Progenitor cell of endocrine pancreas (in vitro differentiated cells): ENCODE measurements at places on chromosomes 5 and 9.

DNA sequence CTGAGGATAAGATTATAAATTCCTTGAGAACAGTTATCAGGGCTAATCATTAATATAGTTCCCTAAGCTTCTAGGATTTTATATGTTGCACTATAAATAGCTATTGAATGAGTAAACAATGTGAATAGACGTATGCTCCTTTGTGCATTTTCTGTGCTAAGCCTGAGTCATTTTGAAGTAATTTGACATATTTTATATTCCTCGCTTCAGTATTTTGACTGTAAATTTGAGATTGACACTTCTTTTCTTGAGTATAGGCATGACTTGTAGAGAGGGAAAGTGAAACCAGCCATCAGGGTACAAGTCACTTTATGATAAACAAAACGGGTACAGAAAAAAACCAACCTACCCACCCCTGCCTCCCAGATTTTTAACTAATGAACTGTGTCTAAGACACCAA lies 367.7 kb upstream of the PRR16 start:
- DNase-seq = no peak
- H3K36me3 ChIP-seq = no peaks in the 10 kb centered on the region
- no peaks in the 10 kb centered on the region for H3K27me3 ChIP-seq
- H3K4me3 ChIP-seq = no peak overlapping the region

- H3K27ac ChIP-seq = no peak overlapping the region
- peaks cover 4% of the 10 kb centered on the region for H3K4me1 ChIP-seq
- peaks cover 2% of the 10 kb centered on the region for H3K36me3 ChIP-seq
Observed at GRCh38 chr9:136059321-136059791, 35.7 kb downstream of the NACC2 start.

- H3K4me3 ChIP-seq = no peak overlapping the region
- no peak overlapping the region for H3K27ac ChIP-seq
- no peak for DNase-seq
- peaks cover 6% of the 10 kb centered on the region for H3K4me1 ChIP-seq
- H3K36me3 ChIP-seq = no peaks in the 10 kb centered on the region
Observed at GRCh38 chr5:151424892-151425523, 22.4 kb upstream of the SLC36A1 start.

DNA sequence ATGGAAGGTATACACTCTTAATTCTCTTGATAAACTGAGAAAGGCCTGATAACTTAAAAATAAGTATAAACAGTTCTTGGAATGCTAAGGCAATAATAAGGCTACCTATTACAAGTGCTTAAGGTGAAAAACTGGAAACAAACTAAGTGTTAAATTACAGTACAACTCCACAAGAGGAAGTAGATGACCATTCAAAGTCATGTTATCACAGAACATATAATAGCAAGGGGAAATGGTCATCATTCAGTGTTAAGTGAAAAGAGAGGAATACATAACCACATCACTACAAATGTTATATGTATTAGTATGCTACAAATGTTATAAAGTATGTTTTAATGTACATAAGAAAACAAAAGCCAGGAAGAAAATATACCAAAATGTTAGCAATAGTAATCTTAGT lies 135.9 kb downstream of the CCDC192 start:
- H3K27me3 ChIP-seq = no peaks in the 10 kb centered on the region
- H3K36me3 ChIP-seq = no peaks in the 10 kb centered on the region
- DNase-seq = no peak
- peaks cover 6% of the 10 kb centered on the region for H3K4me1 ChIP-seq
- no peak overlapping the region for H3K27ac ChIP-seq

GRCh38 chr9:133730994-133731715 lies 7.0 kb downstream of the SARDH start:
- H3K27me3 ChIP-seq = peaks cover 7% of the 10 kb centered on the region
- H3K27ac ChIP-seq = no peak overlapping the region
- no peak overlapping the region for H3K4me3 ChIP-seq
- peak; percentile 5 for DNase-seq
- peaks cover 5% of the 10 kb centered on the region for H3K4me1 ChIP-seq
- H3K36me3 ChIP-seq = no peaks in the 10 kb centered on the region

DNA sequence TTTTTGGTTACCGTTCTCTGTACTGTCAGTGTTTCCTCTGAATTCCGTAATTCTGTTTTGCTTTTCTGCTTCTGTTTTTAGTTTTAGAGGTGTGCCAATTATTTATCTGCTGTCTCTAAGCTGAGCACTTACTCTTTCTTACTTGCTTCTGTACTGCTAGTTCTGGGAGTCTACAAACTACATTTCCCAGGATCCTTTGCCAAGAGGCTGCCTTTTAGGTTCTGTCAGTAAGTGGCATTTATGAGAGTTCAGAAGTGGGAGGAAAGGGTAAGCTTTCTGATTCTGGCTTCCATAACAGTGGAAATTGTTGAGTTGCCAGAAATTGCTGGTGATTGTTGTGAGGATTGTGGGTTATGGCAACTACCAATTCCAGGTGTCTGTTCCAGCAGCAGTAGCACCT lies 102.4 kb downstream of the OSTF1 start:
- H3K4me3 ChIP-seq = no peak overlapping the region
- H3K4me1 ChIP-seq = no peaks in the 10 kb centered on the region
- no peaks in the 10 kb centered on the region for H3K36me3 ChIP-seq
- H3K27ac ChIP-seq = no peak overlapping the region
- no peak for DNase-seq

DNA sequence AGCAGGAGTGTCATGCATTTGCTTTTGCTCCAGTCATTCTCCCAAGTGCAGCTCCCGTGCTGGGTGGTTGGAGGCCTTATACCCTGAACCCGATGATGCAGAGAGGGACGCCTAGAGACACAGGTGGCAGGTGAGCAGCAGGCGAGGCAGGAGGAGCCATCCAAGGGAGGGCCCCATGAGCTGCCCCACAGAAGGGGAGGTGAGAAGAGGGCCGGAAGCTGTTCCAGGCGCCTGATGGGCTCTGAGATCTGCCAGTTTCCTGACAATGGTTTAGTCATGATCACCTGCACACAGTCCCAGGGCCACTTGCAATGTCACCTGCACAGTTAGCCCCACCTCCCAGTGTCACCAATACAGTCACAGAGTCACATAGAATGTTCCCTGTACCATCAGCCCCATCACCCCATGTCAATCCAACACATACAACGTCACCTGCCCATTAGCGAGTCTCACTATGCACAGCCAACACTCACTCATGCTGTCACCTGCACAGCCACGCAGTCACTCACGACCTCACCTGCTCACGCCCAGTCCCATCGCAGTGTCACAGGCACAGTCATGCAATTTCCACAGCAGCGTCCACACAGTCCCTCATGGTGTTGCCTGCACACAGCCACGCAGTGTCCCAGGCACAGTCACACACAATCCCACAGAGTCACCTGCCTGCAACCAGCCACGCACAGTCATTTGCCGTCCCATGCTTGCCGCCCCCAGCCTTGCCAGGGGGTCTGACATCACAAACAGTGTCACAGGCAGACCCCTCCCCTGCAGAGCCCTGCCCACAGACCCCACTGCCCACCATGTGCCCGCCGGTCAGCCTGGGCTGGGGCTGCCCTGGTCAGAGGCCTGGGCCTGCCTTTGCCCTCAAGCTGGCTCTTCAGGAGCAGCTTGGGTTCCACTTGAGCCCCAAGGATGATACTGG lies 113.4 kb downstream of the LHX2 start:
- H3K27me3 ChIP-seq = peaks cover 21% of the 10 kb centered on the region
- no peak overlapping the region for H3K27ac ChIP-seq
- DNase-seq = no peak
- no peaks in the 10 kb centered on the region for H3K36me3 ChIP-seq

- no peak for DNase-seq
- H3K27ac ChIP-seq = no peak overlapping the region
Observed at GRCh38 chr5:120354126-120354525, 110.0 kb upstream of the PRR16 start.

DNA sequence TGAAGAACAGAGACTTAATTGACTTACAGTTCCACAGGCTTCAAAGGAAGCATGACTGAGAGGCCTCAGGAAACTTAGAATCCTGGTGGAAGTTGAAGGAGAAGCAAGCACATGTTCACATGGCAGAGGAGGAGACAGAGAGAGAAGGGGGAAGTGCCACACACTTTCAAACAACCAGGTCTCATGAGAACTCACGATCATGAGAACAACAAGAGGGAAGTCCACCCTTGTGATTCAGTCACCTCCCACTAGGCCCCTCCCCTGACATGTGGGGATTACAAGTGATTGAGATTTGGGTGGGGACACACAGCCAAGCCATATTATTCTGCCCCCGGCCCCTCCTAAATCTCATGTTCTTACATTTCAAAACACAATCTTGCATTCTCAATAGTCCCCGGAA lies 19.5 kb downstream of the NR3C1 start:
- H3K27ac ChIP-seq = no peak overlapping the region
- DNase-seq = no peak
- peaks cover 14% of the 10 kb centered on the region for H3K36me3 ChIP-seq

- H3K27ac ChIP-seq = peak overlapping the region; percentile 96
- H3K36me3 ChIP-seq = peaks cover 5% of the 10 kb centered on the region
- peak overlapping the region; percentile 92 for H3K4me3 ChIP-seq
- peaks cover 25% of the 10 kb centered on the region for H3K4me1 ChIP-seq
Observed at GRCh38 chr9:134136118-134136995, 475 bp downstream of the WDR5 start.

DNA sequence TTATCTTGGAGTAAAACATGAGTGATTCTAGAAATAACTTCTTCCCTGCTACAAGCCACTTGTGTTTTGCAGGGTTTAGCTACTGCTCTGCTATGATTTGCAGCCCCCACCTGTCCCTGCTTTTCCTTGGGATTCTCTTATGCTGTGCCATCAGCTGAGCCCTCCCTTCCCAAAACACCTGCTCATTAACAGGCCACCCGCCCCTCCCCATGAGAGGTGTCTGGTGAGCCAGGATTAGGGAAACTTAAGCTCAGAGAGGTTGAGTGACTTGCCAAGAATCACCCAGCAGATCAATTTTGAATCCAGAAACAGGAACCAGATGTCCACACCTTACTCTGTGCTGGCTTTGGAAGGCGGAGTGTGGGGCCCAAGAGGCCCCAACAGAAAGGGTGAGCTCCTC lies 111.7 kb upstream of the CXCL14 start:
- DNase-seq = no peak
- peaks cover 5% of the 10 kb centered on the region for H3K4me1 ChIP-seq
- H3K4me3 ChIP-seq = no peak overlapping the region
- H3K27ac ChIP-seq = no peak overlapping the region
- peaks cover 26% of the 10 kb centered on the region for H3K27me3 ChIP-seq
- H3K36me3 ChIP-seq = no peaks in the 10 kb centered on the region

DNA sequence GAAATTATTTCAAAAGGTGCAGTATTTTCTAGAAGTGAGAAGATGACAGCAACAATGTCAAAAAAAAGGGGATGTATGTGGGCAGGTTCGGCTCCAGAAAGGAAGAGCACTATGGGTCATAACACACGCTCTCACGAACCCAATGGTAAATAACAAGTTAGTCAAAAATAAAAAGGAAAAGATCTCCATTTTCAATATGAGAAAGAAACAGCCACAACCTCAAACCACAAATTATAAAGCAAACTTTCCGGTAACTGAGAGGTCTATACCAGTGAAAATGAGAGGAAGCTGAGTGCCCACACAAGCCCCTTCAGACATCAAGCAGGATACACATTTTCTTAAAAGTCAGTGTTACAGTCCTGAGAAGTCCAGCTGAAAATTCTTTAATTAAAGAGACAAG lies 398.5 kb upstream of the RPS23 start:
- no peaks in the 10 kb centered on the region for H3K27me3 ChIP-seq
- H3K27ac ChIP-seq = no peak overlapping the region
- no peak overlapping the region for H3K4me3 ChIP-seq
- H3K36me3 ChIP-seq = no peaks in the 10 kb centered on the region
- no peak for DNase-seq

GRCh38 chr9:127921557-127922120 lies 4.8 kb upstream of the ST6GALNAC4 start:
- H3K4me3 ChIP-seq = no peak overlapping the region
- H3K36me3 ChIP-seq = no peaks in the 10 kb centered on the region
- no peaks in the 10 kb centered on the region for H3K4me1 ChIP-seq
- DNase-seq = peak; percentile 56

DNA sequence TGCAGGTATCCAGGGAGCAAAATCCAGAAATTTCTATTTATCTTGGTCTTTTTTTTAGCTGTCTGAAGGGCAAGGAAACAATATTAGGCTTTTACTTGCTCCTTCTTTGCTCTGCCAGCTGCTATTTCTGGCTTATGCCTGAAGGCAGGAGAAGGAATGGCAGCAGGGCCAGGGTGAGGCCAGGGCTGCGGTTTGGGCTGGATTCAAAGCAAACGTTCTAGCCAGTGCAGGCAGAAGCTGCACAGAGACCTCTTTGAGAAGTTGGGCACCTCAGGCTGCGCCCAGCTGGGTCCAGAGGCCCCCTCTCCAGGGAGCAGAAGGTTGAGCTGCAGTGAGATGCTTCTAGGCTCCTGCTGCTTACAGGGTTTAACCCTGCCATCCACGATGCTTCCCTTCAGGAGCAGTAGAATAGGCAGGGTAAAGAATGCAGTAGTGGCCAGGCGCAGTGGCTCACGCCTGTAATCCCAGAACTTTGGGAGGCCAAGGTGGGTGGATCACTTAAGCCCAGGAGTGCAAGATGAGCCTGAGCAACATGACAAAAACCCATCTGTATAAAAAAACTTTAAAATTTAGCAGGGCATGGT lies 201.2 kb downstream of the ADCY2 start:
- no peaks in the 10 kb centered on the region for H3K4me1 ChIP-seq
- no peak for DNase-seq
- H3K36me3 ChIP-seq = no peaks in the 10 kb centered on the region
- peaks cover 22% of the 10 kb centered on the region for H3K27me3 ChIP-seq
- H3K27ac ChIP-seq = no peak overlapping the region
- no peak overlapping the region for H3K4me3 ChIP-seq

DNA sequence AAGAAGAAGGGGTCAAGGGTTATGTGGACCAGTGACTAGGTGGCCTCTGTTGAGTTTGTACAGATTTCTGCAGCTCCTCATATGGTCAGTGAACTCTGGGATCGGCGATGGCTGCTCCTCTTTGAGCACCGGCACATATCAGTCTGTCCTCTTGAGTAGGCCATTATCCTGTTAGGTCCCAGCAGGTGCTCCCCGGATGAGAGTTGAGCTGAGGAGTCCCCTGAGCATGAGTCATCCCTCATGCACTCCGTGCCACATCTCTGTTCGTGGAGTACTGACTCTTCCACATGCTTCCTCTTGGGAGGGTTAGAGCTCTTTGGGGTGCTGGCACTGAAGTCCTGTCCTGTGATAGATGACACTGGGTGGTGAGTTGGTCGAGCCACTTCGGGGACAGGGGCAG lies 143.7 kb downstream of the PTTG1 start:
- no peak overlapping the region for H3K27ac ChIP-seq
- DNase-seq = no peak
- H3K27me3 ChIP-seq = no peaks in the 10 kb centered on the region
- no peak overlapping the region for H3K4me3 ChIP-seq
- no peaks in the 10 kb centered on the region for H3K4me1 ChIP-seq
- H3K36me3 ChIP-seq = no peaks in the 10 kb centered on the region

GRCh38 chr9:126591083-126591482 lies 22.6 kb upstream of the LMX1B start:
- DNase-seq = no peak
- no peak overlapping the region for H3K27ac ChIP-seq
- H3K36me3 ChIP-seq = no peaks in the 10 kb centered on the region
- H3K4me1 ChIP-seq = peaks cover 26% of the 10 kb centered on the region
- H3K27me3 ChIP-seq = peaks cover 5% of the 10 kb centered on the region

GRCh38 chr5:154761046-154761736 lies 6.0 kb downstream of the LARP1 start:
- no peak overlapping the region for H3K27ac ChIP-seq
- no peak for DNase-seq
- peak overlapping the region; percentile 2 for H3K4me3 ChIP-seq
- peaks cover 57% of the 10 kb centered on the region for H3K4me1 ChIP-seq
- no peaks in the 10 kb centered on the region for H3K36me3 ChIP-seq
